Mammary epithelial cell (primary cell): ENCODE measurements at places on chromosomes 7 and 10. TPM values are rescaled to one million over a fixed set of nuclear protein-coding genes. Genes with fewer than 3 reads are reported as not detected.

DNA sequence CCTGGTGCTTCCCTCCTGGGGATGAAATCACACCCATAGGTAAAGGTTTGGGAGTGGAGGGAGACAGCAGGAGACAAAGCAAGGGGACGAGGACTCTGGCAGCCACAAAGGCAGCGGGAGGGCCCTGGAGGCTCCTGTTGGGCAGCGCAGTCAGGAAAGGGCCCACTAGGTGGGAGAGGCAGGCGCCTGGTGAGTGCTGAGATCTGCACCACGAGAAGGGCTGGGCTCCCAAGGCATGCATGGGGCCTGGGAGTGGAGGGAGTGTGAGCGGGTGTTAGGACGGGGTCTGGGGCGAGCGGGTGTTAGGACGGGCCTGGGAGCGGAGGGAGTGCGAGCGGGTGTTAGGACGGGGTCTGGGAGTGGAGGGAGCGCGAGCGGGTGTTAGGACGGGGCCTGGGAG lies 13.0 kb downstream of the GET4 start:
- DNase-seq = no peak

DNA sequence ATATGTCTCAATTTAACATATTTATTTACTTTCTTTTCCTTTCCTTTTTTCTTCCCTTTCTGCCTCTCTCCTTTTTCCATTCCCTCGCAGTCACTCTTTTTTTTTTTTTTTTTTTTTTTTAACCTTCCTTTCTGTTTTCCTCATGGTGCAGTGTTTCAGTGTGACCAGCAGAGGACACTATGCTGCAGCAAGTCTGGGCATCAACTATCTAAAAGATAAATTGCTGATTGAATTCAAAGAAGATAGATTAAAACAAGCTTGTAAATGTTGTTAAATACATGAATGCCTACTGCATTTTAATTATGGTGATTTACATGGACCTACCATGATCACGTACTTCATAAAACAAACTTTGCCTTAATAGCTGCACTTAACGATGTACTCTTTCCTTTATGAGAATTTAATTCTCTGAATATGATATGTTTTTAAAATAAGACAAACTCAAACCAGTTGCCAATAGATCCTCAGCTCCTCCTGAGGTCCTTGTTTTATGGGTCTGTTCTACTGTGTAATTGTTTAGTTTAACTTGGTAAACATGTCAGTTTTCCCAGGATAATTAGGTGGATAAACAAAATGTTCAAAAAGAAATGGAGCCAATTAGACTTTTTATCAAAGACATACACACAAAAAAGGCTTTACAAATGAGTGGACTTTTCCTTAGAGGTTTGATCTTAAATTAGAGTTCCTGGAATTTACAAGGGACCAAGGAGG lies 101.0 kb upstream of the AGR3 start:
- DNase-seq = peak; percentile 30

DNA sequence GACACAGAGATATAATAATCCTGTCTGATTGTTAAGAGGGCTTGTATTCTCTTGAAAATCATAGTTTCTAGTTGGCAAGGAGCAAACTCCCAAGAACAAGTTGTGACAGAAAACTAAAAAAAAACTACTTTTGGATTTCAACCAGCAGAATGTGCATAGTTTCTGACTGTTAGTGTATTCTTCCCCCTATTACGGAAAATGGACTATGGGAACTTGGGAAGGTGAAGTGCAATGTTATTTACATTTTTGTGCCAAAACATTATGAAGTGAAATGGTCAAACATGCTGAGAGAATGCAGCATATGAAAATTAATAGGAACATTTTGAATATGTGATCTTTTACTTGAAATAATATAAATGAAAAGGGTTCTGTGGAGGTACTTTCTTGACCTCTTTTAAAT lies 660.8 kb downstream of the SUGCT start:
- no peak for DNase-seq

- no peak for DNase-seq
Measured at GRCh38 chr7:112283382-112283910, 77.0 kb downstream of the ZNF277 start.

DNA sequence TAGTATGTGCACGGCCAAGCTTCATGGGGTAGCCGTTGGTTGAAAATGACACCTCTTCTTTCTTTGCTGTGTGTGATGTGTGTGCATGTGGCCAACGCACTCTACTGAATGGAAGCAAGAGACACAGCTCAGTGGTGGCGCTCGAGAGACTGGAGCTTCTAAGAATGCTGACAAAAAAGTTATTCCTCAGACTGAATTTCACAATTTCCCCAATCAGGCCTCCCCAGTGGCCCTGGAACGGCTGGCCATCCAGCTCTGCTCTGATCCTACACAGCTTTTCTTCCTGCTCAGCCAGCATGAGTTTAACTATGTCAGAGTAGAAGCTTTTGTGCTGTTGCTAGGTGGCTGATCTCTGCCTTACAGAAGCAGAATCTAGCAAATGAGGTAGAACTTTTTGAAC lies 186.7 kb upstream of the PLXDC2 start:
- DNase-seq = no peak

DNA sequence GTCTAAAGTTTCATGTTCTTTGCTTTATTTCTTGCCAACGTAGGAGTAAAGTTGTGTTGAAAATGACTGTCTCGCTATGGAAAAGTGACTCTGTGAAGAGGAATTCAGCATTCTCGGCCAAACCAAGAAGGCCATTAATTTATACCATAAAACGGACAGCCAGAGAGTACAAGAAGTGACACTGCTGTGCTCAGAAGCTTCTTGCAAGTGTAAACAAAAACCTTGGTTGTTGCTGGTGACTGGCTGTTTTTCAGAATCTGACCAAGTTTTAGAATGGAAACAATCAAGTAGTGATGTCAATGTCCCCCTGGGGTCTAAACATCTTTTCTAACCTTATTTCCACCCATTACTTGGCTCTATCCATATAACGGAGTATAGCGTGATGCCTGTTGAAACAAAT lies 201.9 kb downstream of the INHBA start:
- DNase-seq = no peak

GRCh38 chr7:20229646-20230500 lies 12.7 kb upstream of the MACC1 start:
- DNase-seq = peak; percentile 37

DNA sequence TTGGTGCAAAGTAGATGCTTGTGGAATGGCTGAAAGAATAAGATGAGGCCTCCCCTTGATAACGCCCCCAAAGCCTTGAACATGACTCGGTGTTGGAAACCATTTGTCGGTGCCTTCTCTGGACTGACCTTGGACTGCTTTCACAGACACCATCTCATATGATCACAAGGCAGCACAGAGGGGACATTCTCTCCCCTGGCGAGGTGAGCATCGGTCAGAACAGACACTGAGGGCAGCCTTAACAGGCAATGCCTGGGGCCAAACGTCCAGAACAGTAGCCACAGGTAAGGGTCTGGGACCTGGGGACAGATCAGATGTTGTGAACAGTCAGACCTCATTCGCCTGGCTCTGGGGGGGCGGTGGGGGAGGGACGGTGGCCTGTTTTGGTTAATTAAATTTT lies 2.8 kb upstream of the TRRAP start:
- DNase-seq = no peak

DNA sequence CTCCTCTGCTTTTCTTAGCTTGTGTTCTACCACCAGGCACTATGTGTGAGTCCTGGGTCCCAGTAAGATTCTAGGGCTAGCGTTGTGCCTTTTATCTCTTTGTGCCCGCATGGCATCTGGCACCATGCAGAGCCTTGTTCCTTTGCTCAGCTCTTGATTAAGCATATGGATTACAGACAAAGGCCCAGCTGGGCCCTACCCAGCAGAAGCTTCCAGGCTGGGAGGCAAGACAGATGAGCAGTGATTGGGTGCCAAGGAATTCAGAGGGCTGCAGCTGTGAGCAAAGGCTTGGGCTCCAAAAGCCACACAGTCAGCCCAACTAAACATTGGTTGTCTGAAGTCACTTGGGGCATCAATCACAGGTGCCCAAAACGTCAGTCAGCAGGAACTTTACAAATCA lies 2.0 kb downstream of the ACSM6 start:
- DNase-seq = no peak

- peak; percentile 18 for DNase-seq
Measured at GRCh38 chr10:31808258-31809218, 120.1 kb downstream of the ARHGAP12 start.

Gene GJC3
- 0.38 TPM in 1 of 2 replicates, not detected in the other for total RNA-seq

Gene OR2A12
- not detected for total RNA-seq

Gene FAM20C
- 48.5 TPM for total RNA-seq

Gene CYP3A4
- not detected for total RNA-seq

Gene DPP6
- total RNA-seq = not detected in 2 replicates
